ENCODE measurements at places on chromosomes 3 and 15.

DNA sequence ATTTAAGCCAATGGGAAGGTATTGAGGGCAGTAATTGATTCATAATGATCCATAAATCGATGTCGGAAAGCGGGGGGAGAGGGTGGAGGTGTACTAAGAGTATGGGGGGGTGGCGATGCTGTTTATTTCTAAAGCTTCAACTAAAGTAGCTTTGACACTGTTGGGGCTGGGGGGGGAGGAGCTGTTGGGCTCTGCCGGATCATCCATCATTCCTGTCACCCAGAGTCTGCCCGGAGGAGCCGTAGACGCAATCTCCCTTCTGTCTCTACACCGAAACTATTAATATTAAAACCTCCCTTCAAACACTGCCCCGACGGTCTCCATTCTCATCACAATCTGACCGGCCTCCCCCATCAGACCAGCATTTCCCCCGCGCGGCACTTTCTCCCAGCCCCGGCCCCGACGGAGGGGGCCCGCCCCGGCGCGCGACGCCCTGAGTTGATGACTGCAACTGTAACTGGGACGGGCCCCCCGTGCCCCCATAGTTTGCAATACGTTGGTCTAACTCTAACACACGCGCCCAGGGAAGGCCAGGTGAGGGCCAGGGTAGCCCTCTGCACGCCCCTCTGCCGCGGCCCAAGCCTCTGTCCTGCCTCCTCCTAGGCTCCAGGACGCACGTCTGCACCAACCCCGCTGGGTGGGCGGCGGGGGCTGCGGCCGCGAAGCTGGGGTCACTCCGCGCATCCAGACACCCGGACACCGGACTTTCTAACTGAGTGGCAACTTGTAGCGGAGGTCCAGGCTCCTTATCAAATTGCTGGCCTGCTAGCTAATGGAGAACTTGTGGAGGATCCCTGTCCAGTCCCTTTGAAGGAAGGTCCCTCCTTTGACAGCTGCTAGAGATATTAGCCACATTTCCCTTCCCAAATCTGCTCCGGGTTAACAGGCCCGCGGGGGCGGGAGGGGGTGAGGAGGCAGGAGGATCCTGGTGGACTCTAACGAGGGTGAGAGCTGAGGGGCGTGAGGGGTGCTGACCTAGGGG is 212.0 kb downstream of the MEIS2 start:
- peak; percentile 21 for DNase-seq

DNA sequence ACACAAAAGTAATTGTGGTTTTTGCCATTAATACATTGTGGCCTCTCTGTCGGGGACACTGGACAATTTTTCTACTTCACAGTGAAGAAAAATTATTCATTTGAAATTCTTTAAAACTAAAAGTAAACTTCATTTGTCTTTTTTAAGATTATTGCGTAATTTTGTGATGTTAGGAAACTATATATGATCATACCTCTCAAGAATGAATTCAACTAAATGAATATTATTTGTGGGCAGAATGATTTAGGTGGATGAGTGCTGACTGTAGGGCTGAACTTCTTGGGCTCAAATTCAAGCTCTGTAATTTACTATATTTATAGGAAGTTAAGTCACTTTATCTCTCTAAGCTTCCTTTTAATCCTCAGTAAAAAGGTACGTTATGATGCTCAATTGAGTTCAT is 441.2 kb downstream of the ROBO1 start:
- no peak for DNase-seq

- no peak for DNase-seq
Observed at GRCh38 chr3:128555098-128555825, 62.3 kb upstream of the GATA2 start.

- DNase-seq = no peak
Observed at GRCh38 chr3:29978036-29978435, 628.4 kb upstream of the TGFBR2 start.

DNA sequence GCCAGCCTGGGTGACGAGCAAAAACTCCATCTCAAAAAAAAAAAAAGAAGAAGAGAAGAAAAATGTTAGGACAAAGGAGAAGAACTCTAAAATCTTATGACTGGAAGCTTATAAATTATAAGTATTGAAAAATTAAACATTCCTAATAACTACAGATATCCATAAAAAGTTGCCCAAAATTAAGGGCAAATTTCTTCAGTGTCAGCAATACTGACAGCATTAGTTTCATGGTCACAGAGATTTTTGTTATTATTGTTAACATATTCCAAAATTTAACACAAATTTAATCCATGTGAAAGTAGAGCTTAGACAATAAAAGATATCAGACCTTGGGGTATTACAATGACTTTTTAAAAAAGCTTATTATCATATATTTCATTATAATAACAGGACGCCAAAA is 74.1 kb downstream of the NR2F2 start:
- DNase-seq = no peak

- no peak for DNase-seq
Observed at GRCh38 chr15:57570994-57571393, 20.7 kb upstream of the MYZAP start.

DNA sequence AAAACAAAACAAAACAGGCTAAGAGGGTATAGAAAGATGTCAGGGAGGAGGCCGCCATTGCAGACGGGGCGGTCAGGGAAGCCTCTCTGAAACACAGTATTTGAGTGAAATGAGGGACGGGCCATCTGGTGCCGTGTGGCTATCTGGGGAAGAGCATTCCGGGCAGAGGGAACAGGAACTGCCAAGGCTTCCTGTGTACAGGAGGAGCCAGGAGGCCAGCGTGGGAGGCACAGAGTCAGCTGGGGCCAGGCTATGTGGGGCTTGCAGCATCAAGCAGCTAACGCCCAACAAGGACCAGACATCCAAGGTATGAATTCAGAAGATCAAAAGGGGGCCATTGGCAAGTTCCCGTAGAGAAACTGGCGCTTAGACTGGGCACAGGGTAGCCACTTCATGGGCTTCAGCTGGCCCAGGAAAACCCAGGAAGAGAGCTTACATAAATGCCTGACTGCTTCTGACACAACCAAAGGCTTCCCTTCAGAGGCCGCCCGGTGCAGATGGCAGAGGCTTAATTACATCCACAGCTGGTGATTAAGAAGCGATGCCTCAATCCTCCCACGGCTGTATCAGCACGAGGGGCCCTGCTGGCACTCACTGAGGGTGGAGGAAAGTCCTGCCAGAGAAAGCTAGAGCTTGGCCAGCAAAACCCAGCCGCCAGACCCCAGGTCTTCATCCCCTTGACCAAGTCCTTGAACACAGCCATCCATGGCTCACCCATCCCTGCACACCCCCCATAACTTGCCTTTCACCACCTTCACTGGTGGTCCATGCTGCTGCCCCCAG is 144.9 kb downstream of the MEGF11 start:
- peak; percentile 97 for DNase-seq

DNA sequence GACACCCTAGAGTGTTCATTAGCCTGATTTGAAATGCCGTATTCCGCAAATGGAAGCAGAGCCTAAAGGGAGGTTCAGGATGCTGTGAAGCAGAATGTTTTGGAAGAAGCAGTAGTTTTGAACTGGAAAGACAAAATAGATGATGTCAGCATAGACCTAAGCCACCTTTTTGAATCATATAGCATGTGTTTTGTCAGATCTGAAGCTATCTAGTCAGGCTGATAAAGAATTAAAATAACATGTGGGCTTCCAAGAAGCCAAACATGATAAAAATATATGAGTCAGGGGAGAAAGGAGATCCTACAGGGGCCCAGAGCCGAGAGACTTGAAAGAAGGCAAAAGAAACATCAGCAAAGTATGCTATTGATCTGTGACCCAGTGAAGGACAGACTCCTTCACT is 47.2 kb upstream of the RASA2 start:
- no peak for DNase-seq

All from NCI-H524 (cell line).